Choroid plexus epithelial cell (primary cell): ENCODE measurements at places on chromosomes 16 and 17.

DNA sequence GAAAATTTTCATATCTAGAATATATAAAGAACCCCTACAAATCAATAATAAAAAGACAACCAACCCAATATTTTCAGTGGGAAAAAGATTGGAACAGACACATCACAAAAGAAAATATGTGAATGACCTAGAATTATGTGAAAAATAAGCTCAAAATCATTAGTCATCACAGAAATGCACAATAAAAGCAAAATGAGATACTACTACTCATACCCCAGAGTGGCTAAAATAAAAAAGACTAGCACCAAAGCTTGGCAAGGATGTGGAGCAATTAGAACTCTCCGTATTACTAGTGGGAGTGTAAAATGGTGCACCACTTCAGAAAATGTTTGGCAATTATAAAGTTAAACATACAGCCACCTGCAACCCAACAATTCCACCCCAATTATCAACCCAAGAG, 48.0 kb upstream of the CDH5 start:
- DNase-seq, result no peak

- peak; percentile 69 for DNase-seq
These were observed 3.5 kb upstream of the ITGAE start for GRCh38 chr17:3804503-3804931.

DNA sequence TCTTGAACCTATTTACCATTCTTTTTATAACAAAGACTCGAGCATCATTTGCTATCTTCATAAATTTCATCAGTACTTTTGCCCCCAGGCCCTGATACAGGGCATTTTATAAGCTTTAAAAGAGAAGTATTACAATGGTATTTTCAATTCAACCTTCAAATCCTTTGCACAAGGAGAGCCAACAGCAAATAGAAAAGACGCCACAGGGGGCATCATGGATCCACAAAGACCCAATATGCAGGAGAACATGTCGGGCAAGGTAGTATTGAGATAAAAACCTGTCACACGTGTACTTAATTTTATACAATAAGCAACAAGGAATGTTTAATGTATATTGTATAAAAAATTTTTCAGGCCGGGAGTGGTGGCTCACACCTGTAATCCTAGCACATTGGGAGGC, 10.2 kb downstream of the MAP3K14 start:
- no peak for DNase-seq

DNA sequence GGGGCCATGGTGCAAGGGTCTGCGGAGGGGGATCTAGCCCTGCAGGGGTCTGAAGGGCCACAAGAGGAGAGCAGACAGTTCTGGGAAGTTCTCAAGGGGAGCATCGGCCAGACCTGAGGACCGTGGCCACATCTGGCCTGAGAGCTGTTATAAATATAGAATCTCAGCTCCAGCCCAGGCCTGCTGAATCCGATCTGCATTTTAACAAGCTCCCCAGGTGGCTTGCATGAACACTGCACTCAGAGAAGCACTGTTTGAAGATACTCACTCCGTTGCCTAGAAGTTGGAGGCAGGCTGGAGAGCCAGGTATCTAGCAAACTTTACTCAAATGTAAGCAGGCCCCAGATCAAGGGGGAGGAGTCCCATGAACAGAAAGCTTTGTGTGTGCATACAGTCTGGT, 61.3 kb downstream of the NKD1 start:
- DNase-seq, result peak; percentile 12

DNA sequence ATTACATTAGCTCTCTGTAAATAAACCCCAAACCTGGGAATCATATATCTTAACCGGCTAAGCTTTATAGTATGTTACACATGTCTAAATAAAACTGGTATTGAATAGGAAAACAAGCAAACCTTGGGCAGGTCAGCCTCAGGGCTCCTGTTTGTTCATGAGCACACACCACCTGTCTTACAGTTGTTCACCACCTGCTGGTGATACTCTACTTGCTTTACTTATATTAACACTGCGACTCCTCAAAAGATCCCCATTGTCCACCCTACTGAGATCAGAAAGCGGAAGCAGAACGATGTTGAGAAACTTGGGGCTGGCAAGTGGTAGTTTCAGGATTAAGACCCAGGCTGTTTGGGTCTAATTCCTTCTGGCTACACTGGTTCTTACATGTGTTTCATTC, 16.4 kb downstream of the CDH13 start:
- DNase-seq, result no peak

DNA sequence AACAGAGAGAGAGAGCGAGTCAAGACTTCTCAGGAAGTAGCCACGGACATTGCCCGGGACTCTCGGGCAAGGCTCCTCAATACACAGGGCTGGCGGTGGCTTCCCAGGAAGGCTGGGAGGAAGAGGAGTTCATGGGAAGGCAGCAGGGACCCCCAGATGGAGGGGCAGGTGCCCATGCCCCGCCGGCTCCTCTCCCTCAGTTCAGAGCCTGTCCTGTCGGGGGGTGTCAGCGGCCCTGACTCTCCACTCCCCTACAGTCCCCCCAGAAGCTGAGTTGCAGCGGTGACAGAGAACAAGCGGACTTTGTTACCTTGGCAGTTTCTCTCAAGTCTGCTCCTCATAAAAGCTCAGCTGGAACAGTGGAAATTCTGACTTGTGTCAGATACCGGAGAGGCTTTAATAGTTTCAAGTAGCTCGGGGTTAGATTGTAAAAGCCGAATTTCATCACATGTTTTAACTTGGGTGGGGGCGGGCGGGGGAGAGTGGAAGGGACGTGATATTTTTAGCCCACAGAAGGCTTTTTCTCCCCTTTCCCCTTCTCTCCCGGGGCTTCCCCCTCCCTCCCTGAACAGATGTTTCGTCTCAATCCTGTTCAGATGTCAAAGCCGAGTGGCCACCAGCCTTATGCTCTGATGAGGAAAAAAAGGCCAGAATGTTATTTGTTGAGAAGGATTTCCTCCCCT, 65.2 kb downstream of the NKD1 start:
- peak; percentile 20 for DNase-seq

DNA sequence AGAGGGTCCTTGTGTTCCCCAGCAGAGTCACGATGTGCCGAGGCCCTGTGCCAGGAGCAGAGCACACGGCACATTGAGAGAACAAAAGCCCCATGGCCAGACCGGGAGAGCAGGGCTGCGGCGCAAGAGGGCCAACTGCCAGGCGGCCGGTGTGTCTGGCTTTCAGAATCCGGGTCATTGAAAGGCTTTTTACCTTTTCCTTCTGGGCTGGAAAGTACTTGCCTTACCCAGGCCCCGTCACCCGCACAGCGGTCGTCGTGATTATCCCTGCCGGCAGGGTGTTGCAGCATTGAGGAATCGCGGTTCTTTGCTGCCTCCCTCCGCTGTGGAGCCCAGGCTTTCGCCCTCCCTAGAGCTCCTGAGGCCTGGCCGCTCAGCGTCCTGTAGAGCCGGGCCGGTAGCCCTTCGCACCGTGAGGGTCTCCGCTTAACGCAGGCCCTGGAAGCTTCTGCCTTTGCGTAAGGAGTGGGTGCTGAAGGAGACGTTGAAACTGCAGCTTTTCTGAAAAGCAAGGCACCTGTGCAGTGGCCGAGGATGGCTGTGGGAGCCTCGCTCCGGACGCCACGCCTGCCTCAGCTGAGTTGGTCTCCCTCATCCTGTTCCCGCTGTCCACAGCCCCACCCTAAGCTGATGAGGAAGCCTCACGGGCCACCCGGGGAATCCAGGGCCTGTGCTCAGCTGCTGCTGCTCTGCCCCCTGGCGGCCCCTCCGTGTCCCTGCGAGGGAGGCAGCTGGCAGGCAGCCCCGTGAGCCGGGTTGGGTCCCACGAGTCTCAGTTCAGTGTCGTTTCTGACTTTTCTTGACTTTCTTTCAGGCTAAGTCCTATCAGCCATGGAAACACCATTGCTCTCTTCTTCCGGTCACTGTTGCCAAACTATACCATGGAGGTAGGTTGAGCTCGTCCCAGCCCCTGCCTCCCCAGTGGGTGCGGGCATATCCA, 8.6 kb upstream of the MC1R start:
- peak; percentile 84 for DNase-seq

GRCh38 chr16:83701494-83701893, 106.3 kb upstream of the HSBP1 start:
- DNase-seq, result peak; percentile 68

DNA sequence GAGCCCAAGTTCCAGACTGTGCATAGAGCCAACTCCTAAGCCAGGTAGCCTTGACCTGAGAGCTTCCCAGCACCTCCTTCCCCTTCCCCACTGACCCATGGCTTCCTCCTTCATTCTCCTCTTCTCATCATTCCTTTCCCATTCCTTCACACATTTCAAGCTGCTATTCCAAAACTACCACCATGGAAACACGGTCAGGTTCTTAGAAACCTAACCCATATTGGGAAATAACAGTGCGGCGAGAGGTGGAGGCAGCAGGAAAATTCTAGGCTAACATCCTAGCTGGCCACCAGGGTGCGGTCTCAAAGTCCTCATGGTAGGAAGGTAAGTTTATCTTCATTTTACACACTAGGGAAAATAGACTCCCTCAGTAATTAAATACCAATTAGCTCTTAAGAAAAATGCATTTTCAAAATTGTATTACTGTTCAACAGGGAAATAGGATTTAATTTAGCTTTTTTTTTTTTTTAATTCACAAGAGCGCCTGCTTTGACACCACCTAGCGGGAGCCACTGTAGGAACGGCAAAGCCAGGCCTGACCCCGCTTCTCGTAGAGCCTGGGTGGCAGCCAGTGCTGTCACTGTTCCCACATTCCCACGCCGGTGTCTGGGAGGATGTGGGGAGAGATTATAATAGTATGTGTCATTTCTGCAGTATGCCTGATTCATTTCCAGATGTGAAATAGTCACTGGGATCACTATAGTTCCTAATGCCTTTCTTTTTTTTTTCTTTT, 14.0 kb upstream of the SPHK1 start:
- peak; percentile 86 for DNase-seq

DNA sequence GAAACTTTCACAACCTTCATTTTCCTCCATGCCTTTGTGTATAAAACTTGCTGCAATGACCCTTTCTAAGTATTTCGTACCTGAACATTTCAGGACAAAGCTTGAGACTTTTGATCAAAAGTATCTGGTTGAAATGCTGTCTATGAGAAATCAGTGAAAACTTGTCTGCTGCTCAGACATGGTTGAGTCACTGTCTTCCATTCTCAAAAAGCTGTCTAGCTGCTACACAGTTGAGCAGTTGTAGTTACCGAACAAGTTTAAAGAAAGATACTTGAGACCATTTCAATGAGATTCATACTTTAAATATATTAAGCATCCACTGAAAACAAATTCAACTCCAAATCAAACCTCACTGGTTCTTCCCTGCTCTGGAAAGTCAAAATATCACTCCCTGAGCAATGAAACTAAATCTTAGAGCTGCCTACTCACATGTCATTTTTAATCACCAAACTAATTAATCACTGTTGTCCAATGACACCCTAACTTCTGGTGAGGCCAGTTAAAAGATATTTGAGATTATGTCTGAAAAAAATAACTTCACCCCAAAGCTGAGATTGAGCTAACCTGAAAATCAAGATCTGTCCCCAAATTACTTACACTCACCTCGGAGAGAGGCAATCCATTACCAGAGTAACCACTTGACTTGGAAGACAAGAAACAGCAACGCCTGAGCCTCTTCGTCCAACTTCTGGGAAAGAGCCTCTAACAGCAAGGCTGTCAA, 488 bp downstream of the TMEM100 start:
- DNase-seq, result peak; percentile 30

DNA sequence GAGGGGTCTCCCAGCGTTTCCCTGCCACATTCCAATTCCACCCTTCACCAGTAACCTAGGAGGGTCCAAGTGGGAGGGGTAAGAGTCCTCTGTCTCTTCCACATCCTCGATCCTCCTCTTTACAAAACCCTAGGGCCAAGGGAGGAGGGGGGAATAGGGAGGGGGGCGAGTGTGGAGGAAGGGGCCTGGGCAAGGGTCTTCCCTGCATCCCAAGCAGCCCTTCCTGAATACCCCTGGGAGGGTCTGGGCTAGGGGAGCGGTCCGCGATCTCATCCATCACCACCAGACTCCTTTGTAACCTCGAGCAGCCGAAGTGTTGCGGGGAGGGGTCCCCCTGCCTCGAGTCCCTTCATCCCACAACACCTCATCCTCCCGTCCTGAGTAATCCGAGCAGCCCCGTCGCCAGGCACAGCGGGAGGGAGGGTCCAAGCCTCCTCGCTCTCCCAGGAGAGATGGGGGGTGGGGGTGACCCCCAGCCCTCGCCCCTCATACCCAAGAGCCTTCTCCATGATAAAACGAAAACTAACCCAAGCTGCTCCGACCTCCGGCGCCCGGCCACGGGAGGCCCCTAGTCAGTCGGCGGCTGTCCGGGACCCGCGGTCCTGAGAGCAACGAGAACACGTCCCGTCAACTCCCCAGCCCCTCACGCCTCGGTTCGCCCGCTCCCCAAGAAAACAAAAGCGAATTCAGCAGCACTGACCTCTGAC, 502 bp downstream of the SMPD3 start:
- DNase-seq, result no peak

- peak; percentile 79 for DNase-seq
These were observed 68.6 kb downstream of the HAPSTR1 start for GRCh38 chr16:9159839-9160550.

GRCh38 chr16:60811657-60812056, 1224.6 kb downstream of the CDH8 start:
- DNase-seq, result no peak

DNA sequence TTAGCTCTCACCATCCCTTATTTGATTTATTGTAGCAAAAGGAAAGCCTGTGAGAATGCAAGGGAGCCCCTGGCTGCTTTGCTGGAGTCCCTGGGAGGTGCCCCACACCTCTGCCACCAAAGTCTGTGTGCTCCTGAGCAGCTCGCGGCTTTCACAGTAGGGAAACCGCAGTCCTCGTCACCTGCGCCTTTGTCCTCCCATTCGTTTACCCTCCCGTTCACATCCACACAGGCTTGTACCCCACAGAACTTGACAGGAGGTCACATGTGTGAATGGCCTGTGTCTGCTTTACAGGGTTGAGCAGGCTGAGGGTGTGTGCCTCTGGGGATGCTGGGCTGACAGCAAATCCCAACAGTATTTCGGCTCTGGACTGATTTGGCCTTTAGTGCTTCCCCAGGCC, 152.5 kb downstream of the LGALS9B start:
- no peak for DNase-seq

GRCh38 chr16:47013910-47014309, 40.4 kb upstream of the DNAJA2 start:
- no peak for DNase-seq

GRCh38 chr17:71383091-71383490, 737.7 kb upstream of the SOX9 start:
- no peak for DNase-seq

- DNase-seq, result no peak
These were observed 204.1 kb downstream of the COPRS start for GRCh38 chr17:31654936-31655335.
